ENCODE measurements at places on chromosomes 13 and 19.

GRCh38 chr13:40120288-40120687 lies 464.8 kb downstream of the COG6 start:
- no peak for DNase-seq

DNA sequence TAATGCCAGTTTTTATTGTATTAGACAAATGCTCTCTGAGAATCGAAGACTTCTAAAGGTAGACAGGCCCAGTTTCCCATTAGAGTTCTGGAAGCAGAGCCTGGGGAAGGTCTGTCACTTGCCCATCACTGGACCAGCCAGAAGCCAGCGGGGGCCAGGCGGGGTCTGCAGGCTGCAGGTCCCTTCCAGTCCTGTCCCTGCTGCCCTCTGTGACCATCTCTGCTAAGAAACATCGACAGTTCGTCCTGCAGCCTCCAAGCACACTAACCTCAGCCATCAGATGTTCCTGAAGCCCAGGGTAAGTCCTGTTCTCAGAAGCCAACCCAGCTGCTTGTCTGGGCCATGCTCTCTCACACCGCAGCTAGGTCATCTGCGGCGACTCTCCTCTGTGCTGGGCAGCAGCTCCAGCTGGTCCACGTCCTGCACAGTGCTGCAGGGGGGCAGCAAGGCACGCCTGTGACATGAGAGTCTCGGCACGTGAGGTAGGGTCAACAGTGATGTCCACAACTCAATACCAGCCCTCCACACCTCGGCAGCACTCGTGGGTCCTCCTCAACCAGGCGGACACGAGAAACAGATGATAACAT lies 2.9 kb upstream of the ADPRHL1 start:
- no peak for DNase-seq

- DNase-seq: no peak
Measured at GRCh38 chr19:30640252-30640965, 268.2 kb downstream of the ZNF536 start.

DNA sequence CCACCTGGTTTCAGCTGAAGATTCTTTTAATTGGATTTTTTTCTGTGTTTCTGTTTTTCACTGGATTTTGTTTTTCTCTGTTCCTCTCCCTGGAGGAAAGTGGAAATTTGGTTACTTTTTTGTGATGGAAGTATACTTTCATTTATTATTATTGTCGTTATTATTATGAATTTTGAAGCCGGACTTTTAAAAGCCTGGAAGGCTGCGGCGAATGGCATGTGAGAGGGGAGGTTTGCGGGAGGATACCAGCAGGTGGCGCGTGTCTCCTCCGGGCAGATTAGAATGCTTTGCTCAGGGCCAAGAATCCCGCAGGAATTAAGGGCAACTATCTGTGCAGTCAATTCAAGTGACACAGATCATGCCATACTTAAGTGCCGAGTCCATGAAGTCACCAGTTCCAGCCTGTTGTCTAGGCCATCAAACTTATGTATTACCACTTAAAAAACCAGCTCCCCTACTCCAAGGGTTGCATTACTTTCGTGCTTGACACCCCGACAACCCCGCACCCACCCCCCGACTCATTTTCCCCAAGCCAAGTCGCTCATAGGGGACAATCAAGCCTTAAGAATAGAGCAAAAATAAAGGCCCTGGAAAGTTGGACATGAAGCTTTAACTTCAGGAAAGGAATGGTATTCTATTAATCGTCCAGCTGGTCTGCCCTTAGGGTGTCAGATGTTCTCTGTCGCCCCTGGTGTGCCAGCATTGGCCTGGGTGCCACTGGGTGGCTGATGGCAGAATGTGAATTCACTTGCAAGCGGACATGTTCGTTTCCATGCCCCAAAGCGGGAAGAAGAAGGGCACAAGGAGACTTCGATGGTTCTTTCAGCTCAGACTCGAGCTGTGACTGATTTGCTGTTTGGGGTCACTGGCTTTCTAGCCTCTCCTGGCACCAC lies 1.3 kb upstream of the LRCH1 start:
- DNase-seq: peak; percentile 81

DNA sequence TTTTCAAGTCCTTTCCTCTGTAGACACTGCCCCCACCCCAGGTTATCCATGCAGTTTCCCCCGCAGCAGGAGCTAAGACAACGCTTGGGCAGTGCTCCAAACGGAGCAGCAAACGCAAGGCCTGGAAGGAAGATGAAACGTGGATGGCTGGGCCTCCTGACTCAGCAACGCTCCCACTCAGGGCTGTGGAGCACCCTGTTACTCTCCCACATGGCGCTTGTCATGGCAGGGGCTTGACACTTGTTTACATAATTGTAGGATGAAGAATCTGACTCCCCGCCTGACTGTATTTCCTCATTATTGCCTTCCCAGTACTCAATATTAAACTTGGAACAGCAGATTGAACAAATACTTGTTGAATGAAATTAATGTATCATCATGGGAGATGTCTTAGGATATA lies 799 bp upstream of the C1QTNF9B start:
- no peak for DNase-seq

DNA sequence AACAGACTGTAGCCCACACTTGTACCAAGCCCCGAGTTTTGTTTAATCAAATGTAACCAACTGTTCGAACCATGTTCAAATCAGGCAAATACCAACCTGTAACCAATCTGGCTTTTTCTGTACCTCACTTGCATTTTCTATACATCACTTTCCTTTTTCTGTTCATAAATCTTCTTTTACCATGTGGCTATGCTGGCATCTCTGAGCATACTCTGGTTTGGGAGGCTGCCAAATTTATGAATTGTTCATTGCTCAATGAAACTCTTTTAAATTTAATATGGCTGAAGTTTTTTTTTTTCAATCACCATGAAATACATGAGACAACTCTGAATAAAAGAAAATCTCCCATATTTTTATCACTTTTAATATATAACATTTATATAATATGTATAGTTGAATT lies 256.1 kb downstream of the SLITRK6 start:
- no peak for DNase-seq

GRCh38 chr19:38841787-38842438 lies 7.9 kb downstream of the HNRNPL start:
- DNase-seq: no peak

- DNase-seq: peak; percentile 2
Measured at GRCh38 chr13:105616333-105617075, 919.0 kb downstream of the EFNB2 start.

DNA sequence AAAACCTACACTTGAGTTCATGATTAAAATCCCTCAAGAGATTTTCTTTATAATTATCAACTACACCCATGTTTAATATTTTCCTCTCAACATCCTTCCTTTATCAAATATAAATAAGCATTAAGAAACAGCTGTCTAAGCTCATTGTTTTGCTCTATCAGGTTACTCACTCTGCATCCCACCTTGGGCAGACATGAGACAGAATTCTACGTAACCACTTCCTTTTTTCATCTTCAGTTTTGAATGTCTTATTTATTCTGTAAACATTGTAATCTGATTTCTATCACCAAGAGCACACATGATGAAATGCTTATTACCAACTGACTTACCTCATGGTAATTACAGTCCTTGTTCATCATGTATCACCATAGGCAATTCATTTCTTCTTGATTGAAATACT lies 1256.6 kb upstream of the ATXN8OS start:
- DNase-seq: no peak

DNA sequence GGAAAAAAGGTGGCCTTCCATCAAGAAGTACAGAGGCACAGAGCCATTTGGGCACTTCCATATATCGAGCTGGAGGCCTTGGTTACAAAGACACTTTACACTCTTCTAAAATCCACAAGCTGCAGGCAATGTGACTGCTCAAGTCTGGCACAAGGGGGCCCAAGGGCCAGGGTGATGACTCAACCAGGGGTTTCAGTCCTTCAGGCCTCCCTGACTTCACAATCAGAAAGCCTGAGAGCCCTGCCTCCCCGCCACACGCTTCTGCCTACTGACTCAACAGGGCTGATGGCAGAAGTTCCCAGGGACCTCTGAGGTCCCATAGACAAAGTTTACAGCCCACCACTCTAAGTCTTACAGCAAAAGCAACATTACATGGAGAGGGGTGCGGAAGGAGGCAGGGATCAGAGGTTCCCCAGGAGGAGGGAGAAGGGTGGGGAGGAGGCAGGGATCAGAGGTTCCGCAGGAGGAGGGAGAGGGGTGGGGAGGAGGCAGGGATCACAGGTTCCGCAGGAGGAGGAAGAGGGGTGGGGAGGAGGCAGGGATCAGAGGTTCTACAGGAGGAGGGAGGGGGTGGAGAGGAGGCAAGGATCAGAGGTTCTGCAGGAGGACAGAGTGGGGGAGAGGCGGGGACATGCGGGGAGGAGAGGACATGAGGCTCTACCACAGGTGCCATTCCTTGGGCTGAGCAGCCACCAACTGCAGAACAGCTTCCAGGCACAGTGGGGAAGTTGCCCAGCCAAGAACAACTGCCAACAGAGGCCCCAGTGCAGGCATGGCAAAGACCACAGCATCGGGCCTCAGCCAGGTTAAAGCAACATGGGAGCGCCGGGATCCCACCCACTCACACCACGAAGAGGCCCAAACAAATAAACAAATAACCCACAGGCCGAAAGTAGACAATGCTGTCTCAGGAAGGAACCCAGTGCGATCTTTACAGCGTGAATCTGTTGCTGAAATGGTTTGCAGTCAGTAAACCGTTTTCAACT lies 52.0 kb downstream of the SLC7A1 start:
- DNase-seq: no peak

DNA sequence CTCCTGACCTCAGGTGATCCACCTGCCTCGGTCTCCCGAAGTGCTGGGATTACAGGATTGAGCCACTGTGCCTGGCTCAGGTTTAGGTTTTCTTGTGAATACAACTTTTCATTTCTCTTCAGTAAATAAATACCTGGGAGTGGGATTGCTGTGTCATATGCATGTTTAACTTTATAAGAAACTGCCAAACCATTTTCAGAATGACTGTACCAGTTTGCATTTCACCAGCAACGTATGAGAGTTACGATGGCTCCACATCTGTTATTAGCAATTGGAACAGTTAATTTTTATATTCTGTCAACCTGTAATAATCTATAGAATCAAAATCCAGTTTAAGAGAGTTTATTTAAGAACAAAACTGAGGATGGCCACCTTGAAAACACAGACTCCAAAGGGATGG lies 52.2 kb downstream of the TEX26 start:
- no peak for DNase-seq

GRCh38 chr13:35471706-35472322 lies 4.7 kb downstream of the MAB21L1 start:
- no peak for DNase-seq

DNA sequence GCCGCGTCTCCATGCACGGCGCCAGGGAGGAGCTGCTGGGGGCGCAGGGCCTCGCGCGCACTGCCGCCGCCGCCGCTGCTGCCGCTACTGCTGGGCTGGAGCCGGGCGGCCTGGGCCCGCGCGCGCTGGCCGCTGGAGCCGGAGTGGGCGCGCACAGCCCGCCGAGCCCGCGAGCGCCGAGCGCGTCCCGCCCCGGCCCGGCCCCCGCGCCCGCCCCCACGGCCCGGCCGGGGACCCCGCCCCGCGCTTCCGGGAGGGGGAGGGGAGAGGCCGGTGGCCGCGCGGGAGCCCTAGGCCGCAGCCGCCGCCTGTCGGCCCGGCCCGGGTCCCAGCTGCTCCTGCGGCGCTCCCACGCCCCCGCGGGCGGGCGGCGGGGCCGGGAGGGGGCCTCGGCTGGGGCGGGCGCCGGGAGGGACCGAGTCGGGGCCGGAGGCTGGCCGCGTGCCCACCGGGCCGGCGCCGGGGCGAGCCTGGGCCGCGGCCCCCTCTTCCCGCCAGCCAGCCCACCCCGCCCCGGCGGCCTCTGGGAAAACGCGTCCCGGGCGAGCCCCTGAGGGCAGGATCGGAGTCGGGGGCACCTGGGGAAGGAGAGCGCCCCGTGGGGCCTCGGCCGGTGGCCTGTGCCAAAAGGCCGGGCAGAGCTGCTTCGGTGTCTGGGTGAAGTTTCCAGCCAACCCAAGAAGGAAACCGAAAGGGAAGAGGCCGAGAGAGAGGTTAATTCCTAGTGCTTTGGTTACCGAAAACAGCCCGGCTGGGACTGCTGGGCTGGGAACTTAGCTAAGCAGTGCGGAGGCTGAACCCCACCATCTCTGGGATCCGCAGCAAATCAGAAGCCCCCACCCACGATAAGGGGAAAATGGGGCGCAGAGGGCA lies at the start of gene STK24:
Gene STK24 (minus strand): TSS at position 145 of the 873 bp plus-strand sequence. CDS start 321 bp downstream, outside the sequence.
- DNase-seq: no peak

DNA sequence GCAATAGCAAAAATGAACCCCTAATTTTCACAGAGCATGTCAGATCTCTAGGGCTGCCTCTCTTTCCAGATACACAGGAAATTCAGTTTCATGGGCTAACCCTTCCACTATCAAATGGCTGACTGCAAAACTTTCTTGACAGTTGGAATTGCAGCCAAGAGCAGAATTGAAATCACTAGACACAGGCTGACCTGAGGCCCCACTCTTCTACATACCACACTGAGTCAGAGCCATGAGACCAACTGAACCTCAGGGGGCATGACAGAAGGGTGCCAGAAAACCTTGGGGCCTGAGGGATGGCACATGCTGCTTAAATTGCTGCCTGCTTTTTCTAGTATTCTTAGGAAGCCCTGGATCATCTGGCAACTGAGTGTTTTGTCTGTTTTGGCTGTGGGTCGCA lies 1.7 kb upstream of the DLEU7 start:
- peak; percentile 76 for DNase-seq

Data from NCI-H446 (cell line).